ENCODE measurements at places on chromosomes 2 and 18. TPM values are rescaled to one million over a fixed set of nuclear protein-coding genes. Genes with fewer than 3 reads are reported as not detected.

- no peak for ATAC-seq
Observed at GRCh38 chr18:75052475-75052874, 156.5 kb downstream of the PTGR3 start.

DNA sequence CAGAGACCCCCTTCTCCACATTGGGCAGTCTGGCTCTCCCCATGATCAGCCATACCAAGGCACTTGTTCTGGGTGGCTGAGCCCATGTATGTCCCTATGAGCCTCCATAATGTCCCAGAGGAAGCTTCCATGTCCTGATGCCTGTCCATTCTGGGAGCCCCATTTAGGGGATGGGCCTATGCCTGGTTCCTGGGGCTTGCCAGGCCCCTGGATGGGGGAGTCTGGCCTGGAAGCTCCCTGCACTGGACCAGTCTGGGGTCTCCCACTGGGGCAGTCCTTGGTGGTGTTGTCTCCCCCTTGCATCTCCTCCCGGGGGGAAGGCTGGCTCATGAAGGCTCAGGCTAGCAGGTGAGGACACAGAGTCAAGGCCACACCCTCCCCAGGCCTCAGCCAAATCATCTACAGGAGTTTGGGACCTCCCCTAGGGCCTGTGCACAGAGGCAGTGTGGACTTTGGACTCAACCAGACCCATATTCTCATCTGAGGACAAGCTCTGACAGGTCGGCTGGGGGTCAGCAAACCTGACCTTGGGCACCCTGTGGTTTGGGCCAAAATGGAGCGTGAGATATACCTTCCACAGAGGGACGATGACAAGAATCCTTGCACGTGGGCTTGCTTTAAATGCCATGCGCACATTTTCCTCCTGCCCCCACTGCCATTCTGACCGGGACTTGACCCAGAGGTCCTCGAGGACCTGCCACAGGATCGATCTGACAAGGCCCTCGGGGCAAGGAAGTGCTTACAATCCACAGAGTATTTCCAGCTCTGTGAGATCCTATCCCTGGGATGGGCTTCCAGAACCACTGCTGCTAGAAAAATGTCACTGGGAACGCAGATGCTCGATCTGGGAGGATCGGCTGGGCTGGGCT, 38.8 kb downstream of the INHBB start:
- no peak for ATAC-seq

- ATAC-seq = no peak
Observed at GRCh38 chr2:44392338-44392943, 30.7 kb downstream of the CAMKMT start.

GRCh38 chr2:216897561-216898203, 37.8 kb upstream of the TNP1 start:
- ATAC-seq = no peak

GRCh38 chr2:239684271-239684810, 283.5 kb upstream of the HDAC4 start:
- no peak for ATAC-seq

- peak; percentile 51 for ATAC-seq
Observed at GRCh38 chr2:202009019-202009481, 24.6 kb upstream of the FZD7 start.

- ATAC-seq = no peak
Observed at GRCh38 chr2:175170659-175171304, 2.8 kb upstream of the ATF2 start.

DNA sequence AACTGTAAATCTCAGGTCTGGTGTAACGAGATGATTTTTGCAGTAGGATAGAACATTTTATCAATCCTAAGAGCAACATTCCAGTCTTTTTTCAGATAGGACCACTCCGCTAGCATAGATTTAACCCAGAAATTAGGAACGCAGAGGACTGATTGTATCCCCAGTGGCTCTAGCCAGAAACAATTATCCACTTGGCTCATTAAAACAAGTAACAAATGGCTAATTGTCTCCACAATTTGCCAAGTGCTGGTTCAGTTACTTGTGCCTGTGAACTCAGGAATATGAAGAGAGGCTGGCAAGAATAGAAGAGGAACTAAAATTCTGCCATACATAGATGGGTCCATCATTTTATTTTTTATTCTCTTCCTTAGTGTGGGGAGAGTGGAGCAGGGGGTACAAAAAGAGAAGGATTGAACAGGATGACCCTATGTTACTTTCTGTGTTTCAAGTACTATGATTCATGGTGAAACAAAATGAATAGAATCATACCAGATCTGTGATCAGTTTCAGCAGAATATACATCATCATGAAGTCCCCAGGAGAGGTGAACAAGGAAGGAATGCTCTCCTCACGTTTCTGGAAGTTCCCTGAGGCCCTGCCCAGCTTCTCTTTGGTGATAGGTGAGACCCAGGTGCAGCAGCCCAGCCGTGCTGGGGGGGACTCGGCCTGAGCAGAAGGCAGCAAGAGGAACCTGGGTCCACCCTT, 121.6 kb downstream of the ARL4C start:
- no peak for ATAC-seq

DNA sequence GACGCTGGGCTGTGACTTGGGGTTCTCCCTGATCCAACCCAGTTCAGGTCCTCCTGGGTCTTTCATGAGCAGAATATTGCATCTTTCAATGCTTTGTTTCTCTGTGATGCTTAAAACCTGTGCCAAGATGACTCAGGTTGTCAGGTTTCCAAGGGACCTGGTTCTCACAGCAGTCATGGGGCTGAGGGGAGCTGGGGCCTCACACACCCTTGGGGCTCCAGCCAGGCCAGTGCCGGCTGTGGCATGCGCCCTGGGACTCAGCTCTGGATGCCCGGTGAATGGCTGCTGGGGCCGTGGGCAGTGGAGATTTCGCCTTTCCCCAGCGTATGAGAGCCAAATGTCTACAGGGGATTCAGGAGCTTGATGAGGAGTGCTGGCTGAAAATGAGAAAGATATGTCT, 29.6 kb downstream of the EDAR start:
- ATAC-seq = no peak

- ATAC-seq = peak; percentile 33
Observed at GRCh38 chr18:44826418-44827259, 146.0 kb downstream of the SETBP1 start.

DNA sequence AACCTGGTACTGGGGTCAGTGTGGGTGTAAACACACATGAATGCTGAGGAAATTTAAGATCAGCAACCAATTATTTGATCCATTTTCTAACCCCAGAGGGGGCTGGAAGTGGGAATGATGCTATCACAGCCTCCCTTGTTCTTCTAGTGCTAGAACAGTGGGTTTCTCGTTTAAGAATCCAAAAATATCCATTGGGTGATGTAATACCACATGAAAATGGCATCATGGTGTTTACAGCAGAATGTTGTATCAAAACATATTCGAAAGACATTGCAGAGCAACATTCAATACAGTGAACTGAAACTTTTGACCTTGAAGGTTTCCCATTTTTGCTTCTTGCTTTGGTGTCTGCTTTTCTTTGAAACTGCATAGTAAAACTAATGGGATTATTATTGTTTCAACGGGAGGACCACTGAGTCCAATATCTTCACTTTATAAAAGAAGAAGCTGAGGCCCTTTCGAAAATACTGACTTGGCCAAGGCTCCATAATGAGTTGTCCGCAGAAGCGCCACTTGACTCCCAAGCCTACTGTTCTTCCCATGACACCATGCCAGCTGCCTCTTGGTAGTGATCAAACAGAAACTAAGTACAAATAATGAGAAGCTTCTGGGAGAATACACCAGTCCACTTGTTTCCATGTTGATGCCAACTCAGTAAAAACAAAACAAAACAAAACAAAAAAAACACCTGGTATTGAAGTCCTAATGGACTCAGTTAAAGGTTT, 106.1 kb downstream of the COLEC12 start:
- ATAC-seq = no peak

- peak; percentile 85 for ATAC-seq
Observed at GRCh38 chr2:231666171-231667095, 41.9 kb upstream of the PTMA start.

- no peak for ATAC-seq
Observed at GRCh38 chr2:122055521-122055931, 300.1 kb downstream of the TSN start.

GRCh38 chr2:40658941-40659340, 207.1 kb upstream of the SLC8A1 start:
- ATAC-seq = no peak

- ATAC-seq = peak; percentile 82
Observed at GRCh38 chr2:239443666-239444567, 43.1 kb upstream of the HDAC4 start.

- ATAC-seq = no peak
Observed at GRCh38 chr2:10331702-10332401, 29.1 kb downstream of the HPCAL1 start.

GRCh38 chr2:77009307-77009706, 512.9 kb downstream of the LRRTM4 start:
- ATAC-seq = peak; percentile 75

DNA sequence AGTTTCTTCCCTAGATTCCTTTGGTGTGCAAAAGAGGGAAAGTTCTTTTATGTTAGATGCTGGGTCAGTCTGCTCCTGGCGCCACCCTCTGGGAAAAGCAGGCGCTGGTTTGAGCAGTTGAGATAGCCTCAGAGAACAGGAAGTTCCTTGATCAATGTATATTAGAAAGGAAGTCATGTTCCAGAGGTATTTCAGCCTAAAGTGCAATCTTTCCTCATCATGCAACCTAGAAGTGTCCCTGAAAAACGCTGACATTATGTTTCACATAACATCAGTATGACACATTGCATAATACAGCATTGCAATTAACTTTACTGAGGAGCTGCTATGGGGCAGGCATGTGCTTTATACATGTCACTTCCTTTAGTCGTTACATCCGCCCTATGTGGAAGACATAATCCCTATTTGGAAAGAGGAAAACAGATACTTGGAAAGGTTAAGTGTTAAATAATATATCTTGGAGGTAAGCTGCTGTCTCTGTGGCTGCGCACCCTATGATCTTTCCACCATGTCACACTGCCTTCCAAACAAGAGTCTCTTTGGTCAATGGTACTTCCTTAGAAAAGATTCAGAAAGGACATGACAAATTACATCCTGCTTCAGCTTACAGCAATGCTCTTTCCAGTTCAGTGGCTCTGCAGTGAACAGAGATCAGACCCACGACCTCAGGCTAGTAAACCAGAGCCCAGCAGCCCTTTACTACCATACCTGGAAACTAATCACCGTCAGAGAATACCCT, 369.7 kb downstream of the RAD51AP2 start:
- ATAC-seq = peak; percentile 68

DNA sequence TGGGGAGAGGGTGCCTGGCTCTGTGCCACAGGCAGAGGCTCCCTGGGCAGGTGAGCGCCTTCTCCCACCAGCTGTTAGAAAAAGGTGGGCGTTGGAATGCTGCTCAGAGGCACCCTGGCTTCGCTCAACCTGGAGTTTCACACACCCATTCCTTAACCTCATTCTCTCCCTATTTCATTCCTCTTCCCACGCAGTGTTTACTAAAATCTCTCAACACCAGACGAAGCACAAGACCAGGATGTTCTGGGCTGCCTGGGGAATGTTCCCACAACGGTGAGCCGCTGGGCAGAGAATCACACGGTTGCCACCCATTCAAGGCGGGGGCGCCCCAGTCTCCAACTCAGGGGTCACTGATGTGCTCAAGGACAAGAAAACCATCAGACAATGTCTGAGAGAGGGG, 64.5 kb downstream of the TGFA start:
- no peak for ATAC-seq

DNA sequence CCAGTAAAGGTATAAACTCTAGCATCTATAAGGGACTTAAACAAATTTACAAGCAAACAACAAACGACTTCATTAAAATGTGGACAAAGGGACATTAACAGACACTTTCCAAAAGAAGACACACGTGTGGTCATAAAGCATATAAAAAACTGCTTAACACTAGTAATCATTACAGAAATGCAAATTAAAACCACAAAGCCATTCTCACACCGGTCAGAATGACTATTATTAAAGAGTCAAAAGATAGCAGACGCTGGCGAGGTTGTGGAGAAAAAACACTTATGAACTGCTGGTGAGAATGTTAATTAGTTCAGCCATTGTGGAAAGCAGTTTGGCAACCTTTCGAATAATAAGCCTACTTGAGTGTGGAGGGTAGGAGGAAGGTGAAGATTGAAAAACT, 217.1 kb upstream of the DLGAP1 start:
- no peak for ATAC-seq

DNA sequence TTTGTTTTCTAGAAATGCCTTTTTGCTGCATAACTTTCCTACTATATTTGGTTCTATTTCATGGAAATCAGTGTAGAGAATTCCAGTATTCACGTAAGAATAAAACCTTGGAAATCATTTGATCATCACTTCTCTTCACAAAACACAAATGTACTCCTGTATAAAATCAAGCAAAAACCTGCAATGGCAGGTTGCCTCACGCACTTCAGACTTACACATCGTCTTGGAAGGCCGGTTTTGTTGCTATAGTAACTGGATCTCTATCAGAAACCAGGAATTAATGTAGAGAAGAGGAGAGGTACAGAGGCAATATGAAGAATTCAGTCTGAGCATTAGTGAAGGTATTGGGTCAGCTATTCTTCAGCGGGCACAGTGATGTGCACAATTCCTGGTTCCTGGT, 370.7 kb upstream of the CYRIA start:
- ATAC-seq = peak; percentile 44

GRCh38 chr2:151020411-151020810, 241.3 kb downstream of the RBM43 start:
- ATAC-seq = no peak

GRCh38 chr2:239026711-239027361, 179.0 kb downstream of the TWIST2 start:
- peak; percentile 10 for ATAC-seq

DNA sequence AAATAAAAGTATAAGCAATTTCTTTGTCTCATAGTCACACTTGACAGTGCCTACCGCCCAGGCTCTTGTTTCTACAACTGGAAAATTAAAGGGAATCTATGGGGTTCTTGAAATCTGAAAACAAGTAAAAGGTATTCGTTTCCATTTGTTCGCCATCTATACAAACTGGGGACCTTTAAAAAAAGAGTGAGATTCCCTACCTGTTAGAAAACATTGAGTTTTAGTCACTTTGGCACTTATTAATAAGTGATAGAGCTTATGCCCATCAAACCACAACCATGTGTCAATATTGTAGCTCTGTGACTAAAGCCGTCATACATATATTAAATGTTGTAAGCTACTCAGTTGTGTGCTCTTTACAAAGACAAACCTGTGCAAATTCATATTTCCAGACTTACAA, 13.2 kb downstream of the FN1 start:
- ATAC-seq = no peak

The AQP4 gene
- 0.08 TPM for total RNA-seq

The DCDC2C gene
- not detected for total RNA-seq

The PSD4 gene
- 12.5 TPM for total RNA-seq

The FAM237A gene
- 0.33 TPM for total RNA-seq

The SPR gene
- 3.1 TPM for total RNA-seq

The CCDC68 gene
- not detected for total RNA-seq

The FAM228A gene
- total RNA-seq = 0.79 TPM

The SOWAHC gene
- 8.4 TPM for total RNA-seq

The OSR1 gene
- 0.36 TPM for total RNA-seq

The NFU1 gene
- 46.4 TPM for total RNA-seq

The ASPRV1 gene
- 2.8 TPM for total RNA-seq

The RPL37A gene
- total RNA-seq = 7,835 TPM

The RAB11FIP5 gene
- 10.6 TPM for total RNA-seq
